Right cardiac atrium (tissue), 5 donors: ENCODE measurements at places on chromosomes 11 and 22. TPM values are rescaled to one million over a fixed set of nuclear protein-coding genes. Genes with fewer than 3 reads are reported as not detected.

- peak; percentile 43 for DNase-seq
Measured at GRCh38 chr11:71446942-71447688, 1.1 kb downstream of the DHCR7 start.

- DNase-seq = no peak
Measured at GRCh38 chr11:117649296-117650055, 147.5 kb downstream of the DSCAML1 start.

EXPH5 gene
- total RNA-seq = 2.4 TPM

OR10S1 gene
- not detected for total RNA-seq

VSTM5 gene
- 0.44 TPM for total RNA-seq
